ENCODE measurements at places on chromosomes 4 and X.

DNA sequence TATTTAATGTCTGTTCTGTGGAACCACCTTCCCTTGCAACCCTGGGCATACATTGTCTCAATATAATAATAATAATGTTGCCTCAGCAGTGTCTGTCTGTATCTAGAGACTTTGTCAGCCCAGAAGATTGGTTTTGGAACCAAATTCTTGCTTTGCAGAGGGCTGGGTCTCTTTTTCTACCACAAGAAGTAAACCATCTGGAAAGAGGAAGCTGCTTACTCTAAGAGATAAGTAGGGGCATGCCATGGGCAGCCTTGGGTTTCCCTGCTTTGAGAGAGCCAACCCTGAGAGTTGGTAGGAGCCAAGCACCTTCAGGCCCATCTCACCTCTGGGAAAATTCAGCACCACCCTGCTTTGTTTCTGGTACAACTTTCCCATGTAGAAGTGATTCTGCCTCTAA is 27.0 kb downstream of the TMEM31 start:
- no peak for DNase-seq

- DNase-seq, result no peak
These were observed 505.7 kb downstream of the ZNF674 start for GRCh38 chrX:46039526-46039925.

GRCh38 chr4:161280929-161281328 is 882.9 kb downstream of the FSTL5 start:
- DNase-seq, result no peak

- DNase-seq, result no peak
These were observed 81.6 kb downstream of the RTL9 start for GRCh38 chrX:110440016-110440805.

- DNase-seq, result peak; percentile 39
These were observed 144.6 kb upstream of the NOCT start for GRCh38 chr4:138870737-138871554.

DNA sequence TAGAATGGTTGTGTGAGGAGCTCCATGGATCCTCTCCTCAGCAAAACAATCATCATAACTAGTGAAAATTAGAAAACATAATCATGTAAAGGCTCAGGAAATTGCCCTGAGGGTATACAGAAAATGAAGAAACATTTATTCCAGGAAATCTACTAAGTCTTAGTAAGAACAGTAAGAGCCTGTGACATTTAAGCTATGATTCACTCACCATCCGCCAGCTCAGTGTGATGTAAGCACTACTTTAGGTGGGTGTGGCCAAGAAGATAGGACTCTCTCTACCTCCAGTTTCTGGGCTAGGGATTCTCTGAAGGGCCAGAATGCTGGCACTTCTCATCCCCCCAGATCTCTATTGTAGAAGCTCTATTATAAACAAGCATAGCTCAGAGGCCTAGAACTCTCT is 147.5 kb downstream of the DLG3 start:
- no peak for DNase-seq
